Brain pericyte (primary cell): ENCODE measurements at places on chromosomes 1 and 21.
A peak's percentile ranks its signal among the peaks of the same experiment; 100 is the strongest.

DNA sequence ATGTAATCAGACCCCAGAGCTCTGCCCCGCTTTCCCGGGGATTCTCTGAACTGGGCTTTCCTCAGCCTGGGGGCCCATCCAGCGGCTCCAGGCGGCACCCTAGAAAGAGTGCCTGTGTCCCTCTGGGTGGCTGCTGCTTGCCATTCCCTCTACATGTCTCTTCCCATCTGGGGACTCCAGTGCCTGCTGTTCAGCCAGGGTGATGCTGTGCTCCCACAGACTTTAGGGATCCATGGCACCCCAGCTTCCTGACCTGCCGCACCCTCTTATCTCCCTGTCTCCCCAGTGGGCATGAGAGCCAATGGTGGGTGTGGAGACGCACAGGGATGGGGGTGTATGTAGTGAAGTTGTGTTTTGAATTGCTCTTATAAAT is 16.2 kb downstream of the TRAPPC10 start:
- no peak for DNase-seq

DNA sequence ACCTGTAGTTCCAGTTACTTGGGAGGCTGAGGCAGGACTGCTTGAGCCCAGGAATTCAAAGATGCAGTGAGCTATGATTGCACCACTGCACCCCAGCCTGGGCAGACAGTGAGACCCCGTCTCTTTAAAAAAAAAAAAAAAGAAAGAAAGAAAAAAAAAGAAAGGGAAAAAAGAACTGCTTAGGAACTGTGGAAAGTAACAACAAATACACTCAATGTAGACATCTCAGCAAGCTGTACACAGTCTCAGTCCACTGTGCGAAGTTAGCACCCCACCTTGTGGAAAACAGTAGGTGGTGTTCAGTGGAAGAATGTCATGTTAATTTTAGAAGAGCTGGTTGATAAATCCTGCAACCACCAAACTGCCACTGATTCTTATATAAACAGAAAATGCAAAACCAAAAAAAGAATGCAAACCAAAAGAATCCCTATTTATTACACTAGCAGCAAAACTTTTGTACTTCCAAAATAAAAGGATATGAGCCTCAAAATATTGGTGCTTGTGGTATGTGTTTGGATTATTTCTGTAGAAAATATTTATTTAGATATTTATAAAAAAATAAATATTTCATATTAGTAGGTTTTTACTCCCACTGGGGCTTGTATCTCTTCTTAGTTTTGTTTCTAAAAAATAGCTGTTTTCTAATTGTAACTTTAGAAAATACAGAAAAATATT is 31.1 kb downstream of the ALG14 start:
- DNase-seq: peak; percentile 53

DNA sequence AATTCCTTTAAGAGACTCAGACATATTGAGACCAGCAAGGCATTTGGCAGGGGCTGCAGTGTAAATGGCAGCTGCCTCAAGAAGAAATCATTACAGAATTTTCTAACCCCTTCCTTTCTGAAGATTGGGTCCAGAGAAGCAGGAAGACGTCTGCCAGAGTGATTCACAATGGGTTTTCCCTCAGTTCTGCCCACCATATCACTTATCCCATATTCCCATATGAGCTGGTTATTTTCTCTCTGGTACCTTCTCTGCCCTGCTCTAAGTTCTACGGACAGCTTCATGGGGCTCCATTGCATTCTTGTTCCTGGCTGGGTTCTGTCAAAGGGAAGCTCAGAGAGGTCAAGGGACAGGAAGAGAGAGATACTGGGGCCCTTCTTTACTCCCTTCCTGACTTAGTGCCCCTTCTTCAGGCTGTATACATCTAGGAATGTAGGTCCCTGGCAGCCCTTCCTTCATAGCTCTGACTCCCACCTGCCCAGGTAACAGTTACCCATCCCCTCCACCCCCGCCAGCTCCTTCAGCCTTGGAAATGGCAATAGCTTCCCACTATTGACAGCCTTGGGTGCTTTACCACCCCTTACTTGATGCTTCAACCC is 420.6 kb upstream of the DAB1 start:
- DNase-seq: no peak

DNA sequence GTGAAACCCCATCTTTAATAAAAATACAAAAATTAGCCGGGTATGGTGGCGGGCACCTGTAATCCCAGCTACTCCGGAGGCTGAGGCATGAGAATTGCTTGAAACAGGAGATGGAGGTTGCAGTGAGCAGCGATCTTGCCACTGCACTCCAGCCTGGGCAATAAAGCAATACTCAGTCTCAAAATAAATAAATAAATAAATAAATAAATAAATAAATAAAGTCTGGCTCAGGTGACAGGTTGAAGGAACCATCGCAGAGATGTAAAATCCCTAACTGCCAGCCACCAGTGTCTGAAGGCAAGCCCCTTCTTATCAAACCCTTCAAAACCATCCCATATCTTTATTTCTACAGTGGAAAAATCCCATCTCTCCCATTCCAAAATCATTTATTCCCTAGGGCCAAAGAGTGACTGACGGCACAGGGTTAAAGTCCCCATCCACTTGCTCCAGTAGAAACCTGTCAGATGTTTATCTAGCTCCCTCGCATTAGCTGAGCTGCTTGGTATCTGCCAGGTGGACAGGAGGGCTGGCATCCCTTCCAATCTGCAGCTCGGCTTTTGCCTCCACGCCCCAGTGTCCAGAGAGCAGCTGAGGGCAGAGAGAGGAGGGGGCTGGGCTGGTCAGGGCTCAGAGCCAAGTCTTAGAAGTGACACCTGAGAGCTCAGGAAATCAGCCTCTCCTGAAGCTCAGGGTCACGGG is 5.0 kb downstream of the CSRP1 start:
- no peak for DNase-seq

DNA sequence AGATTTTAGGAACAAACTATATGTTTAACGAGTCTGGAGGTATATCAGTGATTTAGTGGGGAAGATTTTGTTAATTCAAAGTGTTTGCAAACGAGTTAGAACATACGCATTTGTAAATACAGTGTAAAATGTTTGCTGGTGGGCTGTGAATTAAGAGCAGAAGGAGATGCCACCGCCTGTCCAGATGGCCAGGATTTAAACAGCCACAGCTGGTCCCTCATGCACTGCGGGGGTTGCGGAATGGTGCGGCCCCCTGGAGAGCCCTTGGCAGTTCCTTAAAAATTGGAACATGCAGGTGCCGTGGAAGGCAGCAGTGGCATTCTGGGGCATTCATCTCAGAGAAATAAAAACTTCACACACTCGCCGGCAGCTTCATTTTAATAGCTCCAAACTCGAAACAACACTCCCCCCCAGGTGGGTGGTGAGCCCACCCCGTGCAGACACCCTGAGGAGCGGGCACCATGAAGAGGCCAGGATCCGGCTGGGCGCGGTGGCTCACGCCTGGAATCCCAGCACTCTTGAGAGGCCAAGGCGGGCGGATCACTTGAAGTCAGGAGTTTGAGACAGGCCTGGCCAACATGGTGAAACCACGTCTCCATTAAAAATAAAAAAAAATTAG is 3.5 kb upstream of the C1orf159 start:
- DNase-seq: no peak

GRCh38 chr1:115266729-115267421 is 71.2 kb downstream of the NGF start:
- DNase-seq: peak; percentile 88

DNA sequence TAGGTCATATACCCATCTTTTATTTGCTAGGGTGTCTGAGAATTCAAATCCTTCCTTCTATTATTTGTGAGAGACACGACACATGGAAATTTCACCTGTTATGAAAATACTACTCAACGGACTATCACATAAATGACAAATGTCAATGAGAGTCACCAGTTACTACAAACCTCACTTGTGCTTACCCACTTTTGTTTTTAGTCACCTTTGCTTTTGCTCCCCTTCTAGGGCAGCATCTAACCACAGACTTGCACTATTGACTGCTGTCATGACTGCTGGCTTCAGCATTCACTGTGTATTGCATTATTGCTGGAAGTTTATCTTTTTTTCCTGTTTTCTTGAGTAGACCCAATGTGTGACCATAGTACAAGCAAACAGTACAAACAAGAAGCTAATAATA is 1048.0 kb downstream of the PLA2G4A start:
- no peak for DNase-seq

- no peak for DNase-seq
Observed at GRCh38 chr1:34693081-34693480, 61.8 kb upstream of the GJB5 start.

- DNase-seq: no peak
Observed at GRCh38 chr1:79807816-79808215, 801.3 kb upstream of the ADGRL4 start.

GRCh38 chr1:193658691-193659090 is 472.3 kb upstream of the B3GALT2 start:
- no peak for DNase-seq

- DNase-seq: no peak
Observed at GRCh38 chr1:117860896-117861610, 68.4 kb downstream of the GDAP2 start.

- no peak for DNase-seq
Observed at GRCh38 chr21:37435711-37436110, 69.1 kb downstream of the DYRK1A start.

GRCh38 chr1:116764466-116764898 is 10.3 kb downstream of the CD2 start:
- no peak for DNase-seq

DNA sequence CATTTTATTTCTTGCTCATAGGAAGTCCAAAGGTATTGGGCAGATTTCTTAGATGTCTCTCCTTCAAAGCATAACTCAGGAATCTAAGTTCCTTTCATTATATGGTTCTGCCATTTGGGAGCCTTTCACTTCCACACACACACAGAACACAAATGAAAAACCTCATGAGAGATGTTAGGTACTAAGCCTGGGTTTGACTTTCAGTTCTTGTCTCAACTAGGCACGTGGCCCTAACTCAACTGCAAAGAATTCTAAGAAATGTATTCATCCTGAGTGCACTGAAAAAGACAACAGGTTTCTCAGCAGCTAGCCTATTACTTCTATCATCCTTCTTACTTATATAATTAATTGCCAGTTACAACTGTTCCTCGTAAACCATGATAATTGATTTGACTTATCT is 190.0 kb upstream of the SAMSN1 start:
- DNase-seq: no peak

DNA sequence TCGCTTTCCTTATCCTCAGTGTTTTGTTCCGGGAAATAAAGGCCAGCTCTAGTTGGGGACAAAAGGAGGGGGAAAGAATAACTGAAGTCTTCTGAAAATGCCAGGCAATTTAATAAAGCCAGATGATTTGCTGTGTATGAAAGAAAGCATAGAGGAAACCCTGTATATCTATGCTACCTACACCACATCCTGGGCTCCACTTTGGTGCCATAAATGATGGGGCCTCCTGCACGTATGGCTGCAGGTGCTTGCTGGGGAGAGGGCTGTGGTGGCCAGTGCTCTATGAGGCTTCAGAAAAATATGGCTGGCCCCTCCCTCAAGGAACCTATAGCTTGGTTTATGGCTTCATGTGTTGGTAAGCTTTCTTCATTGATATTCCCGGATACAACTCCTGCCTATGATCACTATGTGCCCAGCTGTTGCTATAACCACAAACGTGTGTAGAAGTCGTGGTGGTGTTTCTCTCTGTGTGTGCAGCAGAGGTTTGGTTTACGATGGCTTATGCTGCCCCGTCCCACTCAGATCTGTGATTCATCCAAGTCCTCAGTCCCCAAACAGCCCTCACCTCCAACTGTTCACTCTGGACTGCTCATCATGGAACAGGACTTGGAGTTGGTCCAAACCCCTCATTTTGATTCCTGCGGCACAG is 59.5 kb downstream of the BACE2 start:
- no peak for DNase-seq

DNA sequence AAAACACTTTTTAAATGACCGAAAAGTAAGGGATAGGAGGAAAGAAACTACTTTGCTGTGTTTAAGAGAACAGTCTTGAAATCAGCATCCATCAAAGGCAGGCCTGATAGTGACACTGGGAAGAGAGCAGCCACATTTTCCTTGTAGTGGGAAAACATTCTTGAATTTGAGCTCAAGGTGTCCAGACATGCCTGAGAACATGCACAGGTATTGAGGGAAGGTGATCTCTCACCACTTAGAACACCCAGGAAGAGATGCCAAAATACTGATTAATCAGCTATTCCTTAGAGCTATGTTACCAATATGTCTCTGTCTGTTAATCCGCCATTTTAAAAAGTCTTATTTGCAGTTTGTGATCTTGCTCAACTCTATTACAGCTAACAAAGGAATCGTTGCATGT is 25.9 kb downstream of the IL12RB2 start:
- no peak for DNase-seq

- DNase-seq: no peak
Observed at GRCh38 chr1:98081944-98082343, 161.1 kb upstream of the DPYD start.

DNA sequence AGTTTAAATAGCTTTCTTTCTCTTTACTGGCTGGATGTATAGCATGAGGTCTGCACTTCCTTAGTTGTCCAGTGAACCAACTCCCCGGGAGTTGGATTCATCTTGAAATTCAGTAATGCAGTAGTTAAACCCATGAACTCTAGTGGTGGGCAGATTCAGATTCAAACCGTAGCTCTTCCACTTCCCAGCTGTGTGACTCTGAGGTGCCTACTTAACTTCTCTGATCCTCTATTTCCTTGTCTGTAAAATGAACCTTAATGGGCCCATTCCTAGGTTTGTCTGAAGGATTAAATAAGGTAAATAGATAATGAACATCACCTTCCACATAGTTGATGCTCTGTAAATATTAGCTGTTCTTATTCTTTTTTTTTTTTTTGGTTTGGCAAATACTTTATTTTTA is 16.5 kb downstream of the PIK3CD start:
- no peak for DNase-seq

- DNase-seq: no peak
Observed at GRCh38 chr21:39924577-39925308, 57.5 kb downstream of the PCP4 start.

DNA sequence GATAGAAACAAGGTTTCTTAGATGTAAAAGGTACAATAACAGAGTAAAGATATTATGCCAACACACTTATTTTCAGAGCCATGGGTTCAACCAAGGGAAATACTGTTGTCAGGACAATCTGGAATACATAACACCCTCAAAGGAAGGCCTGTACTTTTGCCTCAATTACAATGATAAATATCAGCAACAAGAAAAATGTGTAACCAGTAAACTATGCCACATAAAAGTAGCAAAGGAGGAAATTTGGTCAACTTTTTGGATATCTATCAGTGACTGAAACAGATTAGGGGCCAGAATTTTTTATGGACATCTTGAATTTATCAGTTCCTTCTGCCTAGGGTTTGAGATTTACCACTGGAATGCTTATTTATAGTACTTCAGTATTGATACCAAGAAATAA is 24.6 kb upstream of the RAP1GAP start:
- DNase-seq: no peak

DNA sequence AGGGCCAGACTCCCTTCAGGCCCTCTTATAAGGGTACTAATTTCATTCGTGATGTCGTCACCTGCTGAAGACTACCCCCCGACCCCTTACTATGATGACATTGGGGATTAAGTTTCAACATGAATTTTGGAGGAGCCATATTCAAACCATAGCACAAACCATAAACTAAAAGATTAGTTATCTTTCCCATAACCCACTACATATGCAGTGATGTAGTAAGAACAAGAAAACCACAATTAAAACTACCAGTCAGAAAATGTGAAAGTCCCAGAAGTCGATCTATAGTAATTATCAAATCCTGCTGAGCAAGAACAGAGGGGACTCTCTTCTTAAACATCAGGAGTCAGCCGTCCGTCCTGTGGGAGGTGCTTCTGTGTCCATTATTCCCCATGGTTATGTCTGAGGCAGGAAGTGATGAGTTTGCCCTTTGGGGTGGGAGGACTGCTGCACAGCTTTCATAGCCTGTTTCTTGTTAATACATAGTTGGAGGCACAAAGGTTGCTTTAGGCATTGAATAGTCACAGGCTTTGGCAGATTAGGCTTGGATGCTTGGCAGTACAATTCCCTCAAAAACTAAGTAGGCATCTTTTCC is 35.9 kb upstream of the PTGFRN start:
- no peak for DNase-seq
